ENCODE measurements at places on chromosomes 4 and X. TPM values are rescaled to one million over a fixed set of nuclear protein-coding genes. Genes with fewer than 3 reads are reported as not detected.

GRCh38 chrX:30910124-30910860 is 21.2 kb upstream of the TAB3 start:
- H3K4me1 ChIP-seq: peaks cover 6% of the 10 kb centered on the region
- DNase-seq: peak; percentile 58
- peaks cover 3% of the 10 kb centered on the region for H3K27me3 ChIP-seq
- peak overlapping the region; percentile 32 for H3K4me3 ChIP-seq

DNA sequence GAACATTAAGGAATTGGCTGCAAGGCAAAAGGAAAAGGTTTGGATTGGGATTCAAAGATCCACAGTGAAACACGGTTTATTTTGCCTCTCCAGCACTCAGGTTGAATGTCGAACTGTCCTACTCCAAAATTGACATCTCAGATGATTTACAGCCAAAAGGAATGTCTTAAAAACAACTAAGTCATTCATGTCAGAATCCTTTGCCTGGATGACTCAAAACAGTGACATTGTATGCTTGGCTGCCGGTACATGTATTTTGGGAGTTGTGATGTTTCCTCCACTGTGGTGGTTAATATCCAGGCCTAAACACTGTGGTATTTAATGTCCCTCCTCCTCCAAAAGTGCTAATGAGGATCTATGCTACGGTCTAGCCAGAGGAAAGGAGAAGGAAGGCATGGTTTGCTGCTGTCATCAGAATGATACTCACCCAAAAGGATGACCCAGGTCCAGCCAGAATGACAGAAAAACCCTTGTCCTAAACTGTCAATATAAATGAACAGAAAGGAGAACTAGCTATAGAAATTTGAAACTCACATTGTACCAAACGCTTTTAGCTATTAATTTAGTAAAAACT is 20.9 kb downstream of the PGM2 start:
- peaks cover 1% of the 10 kb centered on the region for H3K4me1 ChIP-seq
- peaks cover 44% of the 10 kb centered on the region for H3K36me3 ChIP-seq
- DNase-seq: no peak
- no peaks in the 10 kb centered on the region for H3K27me3 ChIP-seq
- no peak overlapping the region for H3K27ac ChIP-seq

DNA sequence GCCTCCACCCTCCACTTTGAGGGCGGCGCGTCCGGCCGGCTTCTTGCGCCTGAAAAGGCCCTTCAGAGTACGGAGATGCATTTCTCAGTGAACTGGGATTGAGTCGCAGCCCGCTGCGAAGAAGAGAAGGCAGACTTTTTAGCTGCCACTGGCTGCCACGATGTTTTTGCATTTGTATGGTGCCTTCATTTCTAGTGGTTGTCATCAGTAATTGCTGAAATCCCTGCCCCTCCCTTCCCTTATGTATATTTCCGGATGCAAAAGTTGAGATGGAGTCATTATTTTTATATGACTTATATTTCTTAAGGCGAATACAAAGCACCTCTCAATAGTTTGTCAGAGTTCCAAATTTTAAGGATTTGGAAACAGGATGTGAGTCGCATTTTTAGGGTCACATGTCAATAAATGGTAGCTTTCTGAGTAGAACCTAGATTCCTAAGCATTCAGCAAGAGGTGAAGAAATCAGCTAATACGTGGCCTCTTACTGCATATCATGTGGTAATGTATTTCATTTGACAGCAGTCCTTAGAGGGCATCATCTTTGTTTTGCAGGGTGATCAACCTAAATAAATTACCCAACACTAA is 658 bp downstream of the ATP6AP2 start:
- peak overlapping the region; percentile 62 for H3K27ac ChIP-seq
- no peaks in the 10 kb centered on the region for H3K27me3 ChIP-seq
- DNase-seq: peak; percentile 74
- H3K4me3 ChIP-seq: peak overlapping the region; percentile 76
- H3K4me1 ChIP-seq: peaks cover 22% of the 10 kb centered on the region

GRCh38 chrX:11944501-11944900 is 186.5 kb downstream of the MSL3 start:
- no peaks in the 10 kb centered on the region for H3K27me3 ChIP-seq
- H3K36me3 ChIP-seq: no peaks in the 10 kb centered on the region
- H3K4me1 ChIP-seq: no peaks in the 10 kb centered on the region
- no peak for DNase-seq

Gene HELT
- not detected for total RNA-seq

Gene ZGRF1
- 32.4 TPM for total RNA-seq

DNA sequence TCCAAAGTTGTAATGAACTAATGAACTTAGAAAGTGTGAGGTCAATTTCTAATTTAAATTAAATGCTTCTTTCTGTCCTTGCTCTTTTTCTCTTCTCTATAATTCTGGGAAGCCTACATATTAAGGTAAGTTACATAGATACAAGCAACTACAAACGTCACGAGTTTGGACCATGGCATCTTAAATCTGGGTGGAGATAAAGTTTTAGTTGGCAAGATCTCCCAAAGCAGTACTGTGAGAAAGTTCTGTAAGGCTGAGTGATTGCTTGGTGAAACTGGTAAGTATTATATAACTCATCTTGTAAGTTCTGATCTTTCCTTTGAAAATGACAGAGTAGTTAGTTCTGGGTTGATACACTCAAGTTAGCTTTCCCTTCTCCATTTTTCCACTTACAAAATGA is 125.7 kb upstream of the CBR4 start:
- peaks cover 1% of the 10 kb centered on the region for H3K27me3 ChIP-seq
- no peaks in the 10 kb centered on the region for H3K4me1 ChIP-seq
- no peaks in the 10 kb centered on the region for H3K36me3 ChIP-seq
- DNase-seq: no peak
- H3K4me3 ChIP-seq: no peak overlapping the region
- no peak overlapping the region for H3K27ac ChIP-seq

DNA sequence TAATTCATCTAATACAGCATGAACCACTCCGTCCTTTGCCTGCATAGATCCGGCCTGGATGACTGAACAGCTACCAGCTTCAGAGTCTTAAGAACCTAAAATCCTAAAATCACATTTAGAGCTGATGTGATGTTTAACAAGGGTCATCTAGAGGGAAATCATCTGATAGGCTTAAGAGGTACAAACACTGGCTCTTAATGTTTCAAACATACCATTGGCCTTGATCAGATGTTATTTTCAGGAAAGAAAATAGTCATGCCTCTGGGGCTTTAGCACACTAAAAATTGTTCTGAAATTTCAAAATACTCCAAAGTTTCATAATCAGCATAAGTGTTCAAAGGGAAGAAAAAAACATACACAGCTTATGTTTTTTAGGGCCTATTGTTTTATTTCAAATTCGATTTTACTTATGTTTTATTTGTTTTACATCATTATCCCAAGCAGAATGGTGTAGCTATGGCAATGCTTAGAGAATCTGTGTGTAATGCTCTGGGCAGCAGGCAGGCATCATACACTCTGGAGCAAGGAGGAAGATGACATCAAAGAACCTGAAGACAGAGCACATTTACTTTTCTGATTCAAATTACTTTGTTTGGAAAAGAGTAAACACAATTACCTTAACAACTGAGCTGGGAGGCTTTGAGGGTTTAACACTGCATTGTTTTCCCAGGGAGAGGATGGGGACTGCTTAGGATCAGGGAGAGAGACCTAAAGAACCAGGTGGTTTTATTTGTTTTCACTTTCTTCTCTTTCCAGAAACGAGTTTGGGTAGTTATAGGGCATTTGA is 25.3 kb upstream of the LEF1 start:
- H3K27ac ChIP-seq: no peak overlapping the region
- DNase-seq: no peak
- H3K4me3 ChIP-seq: no peak overlapping the region
- H3K4me1 ChIP-seq: peaks cover 11% of the 10 kb centered on the region
- no peaks in the 10 kb centered on the region for H3K27me3 ChIP-seq

Gene IQCM
- total RNA-seq: not detected

DNA sequence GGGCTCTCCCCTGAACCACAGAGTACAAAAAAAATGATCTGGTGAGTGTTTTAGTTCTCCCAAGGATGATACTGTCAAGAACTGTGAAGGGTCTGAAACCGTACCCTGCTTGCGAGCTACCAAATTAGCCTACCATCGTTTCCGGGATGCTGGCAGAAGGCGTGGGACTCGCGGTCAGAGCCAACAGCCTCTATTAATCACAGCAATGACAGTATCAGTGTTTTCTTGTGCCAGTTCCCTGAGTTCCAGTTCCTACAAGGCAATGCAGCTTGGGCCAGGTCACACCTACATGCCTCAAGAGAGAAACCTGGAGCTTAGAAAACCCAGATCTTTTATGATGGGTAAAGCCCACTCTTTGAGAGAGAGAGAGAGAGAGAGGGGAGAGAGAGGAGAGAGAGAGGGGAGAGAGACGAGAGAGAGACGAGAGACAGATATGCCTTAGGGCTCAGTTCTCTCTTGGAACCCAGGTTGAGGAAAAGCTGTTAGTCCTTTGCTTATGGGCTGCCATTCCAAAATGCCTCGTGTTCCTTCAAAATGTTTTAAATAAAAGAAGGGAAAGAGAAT is 327.8 kb downstream of the ARHGAP10 start:
- peaks cover 4% of the 10 kb centered on the region for H3K36me3 ChIP-seq
- no peaks in the 10 kb centered on the region for H3K27me3 ChIP-seq
- peaks cover 47% of the 10 kb centered on the region for H3K4me1 ChIP-seq
- no peak for DNase-seq
- peak overlapping the region; percentile 69 for H3K4me3 ChIP-seq

DNA sequence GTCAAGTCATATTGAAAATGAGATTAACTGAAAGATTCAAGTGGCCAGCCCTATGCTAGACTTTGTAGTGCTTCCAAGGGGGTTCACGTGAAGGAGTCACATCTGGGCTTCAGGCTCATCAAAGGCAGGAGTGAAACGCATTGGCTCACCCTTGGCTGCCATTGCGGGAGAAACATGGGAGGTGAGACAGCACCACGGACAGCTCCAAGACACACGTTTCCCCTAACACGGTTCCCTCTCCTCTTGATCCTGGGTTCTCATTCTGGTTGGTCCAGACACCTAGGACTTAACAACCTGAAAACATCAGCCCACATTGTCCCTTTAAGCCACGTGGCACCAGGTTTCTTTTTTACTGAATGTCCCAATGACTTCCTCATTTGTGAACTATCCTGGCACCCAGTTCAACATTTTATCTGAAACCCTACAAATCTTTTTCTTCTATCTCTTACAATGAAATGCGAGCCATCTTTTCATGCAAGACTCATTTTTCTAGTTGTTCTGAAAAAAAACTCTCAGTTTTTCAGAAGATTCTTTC is 279.0 kb upstream of the VCX3A start:
- no peaks in the 10 kb centered on the region for H3K27me3 ChIP-seq
- DNase-seq: no peak
- no peak overlapping the region for H3K27ac ChIP-seq
- no peaks in the 10 kb centered on the region for H3K4me1 ChIP-seq
- no peak overlapping the region for H3K4me3 ChIP-seq

- no peaks in the 10 kb centered on the region for H3K27me3 ChIP-seq
- no peak for DNase-seq
- no peak overlapping the region for H3K27ac ChIP-seq
- no peaks in the 10 kb centered on the region for H3K36me3 ChIP-seq
- H3K4me3 ChIP-seq: no peak overlapping the region
Observed at GRCh38 chr4:60089546-60090273, 1110.4 kb upstream of the ADGRL3 start.

- no peaks in the 10 kb centered on the region for H3K4me1 ChIP-seq
- H3K27me3 ChIP-seq: no peaks in the 10 kb centered on the region
- no peak overlapping the region for H3K4me3 ChIP-seq
Observed at GRCh38 chr4:154009788-154010187, 220.9 kb upstream of the SFRP2 start.

Gene VSIG1
- not detected for total RNA-seq

Gene RRAGB
- 6.5 TPM for total RNA-seq

GRCh38 chr4:73929278-73929677 is 52.5 kb downstream of the PF4 start:
- no peaks in the 10 kb centered on the region for H3K36me3 ChIP-seq
- no peaks in the 10 kb centered on the region for H3K4me1 ChIP-seq
- no peak for DNase-seq
- H3K4me3 ChIP-seq: no peak overlapping the region

GRCh38 chr4:62018537-62018936 is 818.4 kb downstream of the ADGRL3 start:
- no peak overlapping the region for H3K4me3 ChIP-seq
- no peaks in the 10 kb centered on the region for H3K36me3 ChIP-seq
- no peak for DNase-seq
- H3K27me3 ChIP-seq: no peaks in the 10 kb centered on the region
- H3K27ac ChIP-seq: no peak overlapping the region

Gene XG
- not detected for total RNA-seq

DNA sequence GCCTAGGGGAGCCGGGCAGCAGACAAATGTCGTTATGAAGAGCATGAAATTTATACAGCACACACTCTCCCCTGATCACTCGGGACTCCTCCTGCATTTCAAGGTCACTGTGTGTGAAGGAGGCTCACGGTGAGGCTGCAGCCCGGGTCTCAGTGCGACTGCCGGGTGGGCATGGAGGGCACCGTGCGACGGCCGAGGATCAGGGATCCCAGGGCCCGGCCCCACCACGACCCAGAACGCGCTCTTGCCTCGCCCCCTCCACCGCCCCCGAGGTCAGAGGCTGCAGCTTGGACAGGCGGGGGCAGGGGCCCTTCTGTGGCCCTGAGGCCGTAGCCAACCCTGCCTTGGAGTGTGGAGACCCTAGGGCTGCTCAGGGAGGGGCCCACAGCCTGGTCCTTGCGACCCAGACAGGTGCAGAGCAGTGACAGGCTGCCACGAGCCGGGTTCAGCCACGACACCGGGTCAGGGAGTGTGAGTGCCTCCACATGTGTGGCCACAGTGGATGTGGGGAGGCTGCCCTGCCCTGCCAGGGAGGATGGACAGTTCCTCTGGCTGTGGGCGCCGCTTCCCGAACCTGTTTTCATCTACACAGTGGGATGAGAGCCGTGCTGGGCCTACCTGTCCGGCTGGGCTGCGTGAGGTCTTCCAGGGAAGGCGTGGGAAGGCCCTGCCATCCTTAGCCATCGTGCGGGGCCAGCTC is 89.3 kb upstream of the NKX1-1 start:
- no peak overlapping the region for H3K27ac ChIP-seq
- H3K36me3 ChIP-seq: no peaks in the 10 kb centered on the region
- H3K27me3 ChIP-seq: no peaks in the 10 kb centered on the region

GRCh38 chr4:7854697-7855370 is 84.8 kb downstream of the AFAP1 start:
- peaks cover 63% of the 10 kb centered on the region for H3K4me1 ChIP-seq
- peak; percentile 92 for DNase-seq
- H3K27me3 ChIP-seq: no peaks in the 10 kb centered on the region
- peak overlapping the region; percentile 74 for H3K4me3 ChIP-seq

GRCh38 chrX:138638996-138639395 is 72.5 kb downstream of the FGF13 start:
- DNase-seq: no peak
- no peak overlapping the region for H3K4me3 ChIP-seq
- no peak overlapping the region for H3K27ac ChIP-seq
- H3K36me3 ChIP-seq: no peaks in the 10 kb centered on the region
- H3K4me1 ChIP-seq: no peaks in the 10 kb centered on the region
